ENCODE measurements at places on chromosomes 1 and 21.

GRCh38 chr1:99361406-99361805 is 97.1 kb downstream of the PLPPR4 start:
- no peak for DNase-seq

- DNase-seq = no peak
These were observed 78.4 kb upstream of the SLC45A1 start for GRCh38 chr1:8239306-8240023.

- DNase-seq = peak; percentile 85
These were observed 22.1 kb downstream of the PTPRF start for GRCh38 chr1:43552813-43553212.

DNA sequence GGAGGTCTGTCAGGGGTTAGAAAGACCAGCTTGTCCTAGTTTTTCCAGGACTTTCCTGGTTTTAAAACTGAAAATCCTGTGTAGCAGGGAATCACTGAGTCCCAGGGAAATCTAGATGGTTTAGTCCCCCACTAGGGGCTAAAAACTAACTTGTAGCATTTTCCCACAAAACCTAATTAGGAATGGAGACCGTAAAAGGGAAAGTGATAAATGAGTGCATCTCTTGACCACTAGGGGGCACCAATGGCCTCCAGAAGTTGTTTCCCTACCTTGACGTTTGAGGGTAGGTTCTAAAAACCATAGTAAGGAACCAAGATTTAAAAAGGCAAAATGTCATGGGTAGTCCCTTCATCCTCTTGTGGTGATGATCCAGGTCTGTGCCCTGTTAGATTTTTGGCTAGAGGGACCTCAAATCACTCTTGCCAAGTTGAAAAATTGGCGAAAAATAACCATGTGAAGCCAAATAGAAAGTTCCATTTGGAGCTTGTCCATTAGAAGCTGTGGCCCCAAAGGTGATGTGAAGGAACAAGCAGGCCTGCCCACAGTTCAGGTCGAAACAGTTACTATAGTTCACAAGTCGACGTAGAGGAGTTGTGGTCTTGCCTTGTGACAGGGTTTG is 24.5 kb downstream of the CLIC6 start:
- no peak for DNase-seq

DNA sequence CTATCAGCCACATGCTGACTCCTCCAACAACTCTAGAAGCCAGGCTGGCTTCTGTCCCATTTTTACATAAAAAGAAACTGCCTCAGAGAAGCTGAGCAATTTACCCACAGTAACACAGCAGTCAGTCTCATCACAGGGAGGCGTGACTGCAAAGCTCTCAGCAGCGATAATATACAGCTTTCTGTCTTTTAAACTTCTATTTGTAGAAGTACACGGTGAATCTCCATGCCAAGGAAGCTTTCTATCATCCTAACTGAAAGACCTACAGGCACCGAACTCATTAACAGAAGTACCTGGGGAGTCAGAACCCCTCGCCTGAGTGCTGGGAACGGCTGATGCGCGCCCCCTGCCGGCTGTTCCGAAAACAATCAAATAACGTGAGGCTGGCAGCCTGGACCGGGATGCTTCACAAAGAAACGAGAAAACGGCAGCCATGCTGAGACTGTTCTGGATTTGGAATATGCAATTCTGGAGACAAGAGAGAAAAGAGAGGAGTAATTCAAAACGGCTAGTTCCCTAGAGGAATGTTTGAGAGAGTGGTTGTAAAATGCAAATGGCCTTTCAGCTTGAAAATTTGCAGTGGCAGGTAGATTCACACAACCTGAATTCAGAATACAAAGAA is 43.5 kb upstream of the RAB4A start:
- peak; percentile 87 for DNase-seq

DNA sequence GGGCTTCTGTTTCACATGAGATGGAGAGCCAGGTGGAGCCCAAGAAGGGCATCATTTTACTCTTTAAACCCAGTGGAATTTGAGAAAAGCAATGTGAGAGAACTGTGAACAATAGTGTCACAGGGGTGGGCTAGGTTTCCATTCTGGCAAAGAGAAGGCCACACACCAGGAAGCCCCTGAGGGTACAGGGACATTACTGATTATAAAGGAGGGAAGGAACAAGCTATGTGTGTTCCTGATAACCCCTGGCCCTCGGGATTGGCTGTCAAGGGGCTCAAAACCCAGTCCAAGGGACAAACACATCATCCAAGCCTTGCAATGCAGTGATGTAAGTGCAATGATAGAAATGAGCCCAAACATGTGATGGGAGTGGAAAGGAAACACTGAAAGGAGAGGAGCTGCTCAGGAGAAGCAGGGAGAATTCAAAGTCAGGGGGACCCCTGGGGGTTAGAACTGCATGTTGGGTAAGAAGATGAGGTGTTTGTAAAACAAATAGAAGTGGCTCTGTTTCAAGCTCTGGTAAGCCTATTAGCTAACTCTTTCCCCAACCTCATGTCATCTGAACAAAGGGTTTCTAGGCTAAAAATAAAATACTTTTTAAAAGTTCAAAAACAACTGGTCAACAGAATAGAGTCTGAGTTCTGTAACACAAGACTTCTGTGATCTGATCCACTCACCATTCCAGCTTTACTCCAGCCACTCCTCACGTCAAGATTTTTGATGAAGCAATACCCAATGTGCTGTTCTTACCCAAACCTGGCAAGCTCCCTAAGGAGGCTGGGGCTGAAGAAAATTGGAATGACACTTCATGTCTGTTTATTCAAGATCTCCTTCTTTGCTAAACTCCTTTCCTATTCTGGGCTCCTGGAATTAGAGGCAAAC is 51.1 kb upstream of the IL12RB2 start:
- DNase-seq = no peak

DNA sequence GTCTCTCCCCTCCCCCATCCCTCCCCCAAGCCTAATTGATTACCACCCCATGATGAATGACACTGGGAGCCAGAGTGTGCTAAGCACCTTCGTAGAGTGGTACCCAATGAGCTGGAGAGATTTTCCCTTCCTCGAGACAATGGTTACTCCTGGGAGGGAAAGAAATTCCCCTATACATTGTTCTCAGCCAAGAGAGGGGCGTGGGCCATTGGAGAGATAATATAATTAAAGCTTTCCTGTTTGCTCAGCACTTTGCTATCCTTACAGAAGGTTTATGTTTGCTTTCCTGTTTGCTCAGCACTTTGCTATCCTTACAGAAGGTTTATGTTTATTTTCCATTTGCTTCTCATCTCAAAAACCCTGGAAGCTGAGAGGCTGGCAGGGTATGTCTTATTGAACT is 126.1 kb upstream of the KLHDC7A start:
- no peak for DNase-seq

Measured in amygdala (tissue), 56 donors.